Stimulated activated CD8-positive, alpha-beta memory T cell treated with anti-CD3 and anti-CD28 coated beads, Interleukin-4, amount 100 ng/mL, for 24 hours (primary cell): ENCODE measurements at places on chromosomes 11 and 22.

DNA sequence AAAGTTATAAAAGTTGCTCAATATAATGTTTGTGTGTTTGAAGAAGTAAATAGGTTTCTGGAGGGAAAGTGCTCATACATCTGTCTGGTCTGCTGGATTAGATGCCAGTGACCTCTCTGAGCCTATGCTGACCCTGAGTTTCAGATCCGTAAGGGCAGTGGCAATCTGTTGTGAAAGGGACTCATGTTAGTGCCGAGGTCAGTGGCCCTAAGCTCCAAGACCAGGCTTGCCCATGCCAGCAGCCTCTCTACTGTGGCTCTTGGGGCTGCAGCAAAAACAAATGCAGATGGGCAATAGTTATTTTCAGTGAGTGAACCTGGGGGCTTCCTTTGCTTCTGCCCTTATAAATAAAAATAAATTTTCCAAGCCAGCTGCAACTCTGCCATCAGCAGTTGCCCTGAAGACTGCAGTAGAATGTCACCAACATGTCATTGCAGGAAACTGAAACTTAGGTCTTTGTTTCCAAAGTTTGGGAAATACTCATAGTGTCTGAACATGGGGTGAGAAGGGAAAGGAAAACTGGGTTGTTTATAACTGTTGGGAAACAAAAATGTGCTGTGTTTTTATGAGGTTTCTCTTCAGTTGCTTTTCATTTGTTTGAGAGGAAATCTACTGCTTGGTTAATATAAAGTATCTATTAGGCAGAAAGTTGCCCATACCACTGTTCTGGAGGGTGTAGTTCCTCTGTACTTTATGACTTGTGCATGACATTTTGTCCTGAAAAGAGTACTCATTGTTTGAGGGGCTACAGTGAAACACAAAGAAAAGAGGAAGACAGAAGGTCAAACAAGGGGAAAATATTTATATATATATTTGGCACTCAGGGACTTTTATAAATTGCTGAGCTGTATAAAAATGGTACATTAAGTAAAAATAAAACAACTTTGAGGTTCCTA, 9.5 kb upstream of the MS4A4E start:
- DNase-seq = no peak

DNA sequence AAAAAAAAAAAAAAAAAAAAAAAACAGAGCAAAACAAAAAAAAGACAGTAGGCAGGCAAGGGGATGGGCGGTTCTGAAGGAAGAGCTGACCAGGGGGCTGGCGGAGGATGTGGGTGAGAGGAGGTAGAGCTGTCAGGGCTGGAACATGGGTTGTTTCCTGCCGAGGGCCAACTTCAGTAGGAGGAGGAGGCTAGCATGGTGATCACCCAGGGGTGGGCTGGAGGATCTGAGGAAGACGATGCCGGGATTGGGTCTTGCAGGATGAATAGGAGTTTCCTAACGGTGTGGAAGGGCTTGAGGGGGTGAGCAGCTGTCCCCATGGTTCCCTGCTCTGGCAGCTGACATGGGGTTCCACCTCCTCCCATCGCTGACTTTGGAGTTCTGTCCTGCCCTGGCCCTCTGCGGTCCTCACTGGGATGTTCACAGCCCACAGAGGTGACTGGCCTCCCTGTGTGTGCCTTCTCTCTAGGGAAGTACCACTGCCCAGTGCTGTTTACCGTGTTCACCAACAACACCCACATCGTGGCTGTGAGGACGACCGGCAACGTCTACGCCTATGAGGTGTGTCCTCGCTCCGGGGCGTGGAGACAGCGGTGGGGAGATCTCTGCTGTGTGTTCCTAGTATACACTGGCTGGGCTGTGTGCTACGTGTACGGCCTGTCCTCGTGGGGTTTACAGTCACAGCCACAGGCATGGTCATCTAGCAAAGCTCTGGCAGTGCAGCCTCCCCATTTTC, 15.2 kb downstream of the PPIL2 start:
- no peak for DNase-seq

DNA sequence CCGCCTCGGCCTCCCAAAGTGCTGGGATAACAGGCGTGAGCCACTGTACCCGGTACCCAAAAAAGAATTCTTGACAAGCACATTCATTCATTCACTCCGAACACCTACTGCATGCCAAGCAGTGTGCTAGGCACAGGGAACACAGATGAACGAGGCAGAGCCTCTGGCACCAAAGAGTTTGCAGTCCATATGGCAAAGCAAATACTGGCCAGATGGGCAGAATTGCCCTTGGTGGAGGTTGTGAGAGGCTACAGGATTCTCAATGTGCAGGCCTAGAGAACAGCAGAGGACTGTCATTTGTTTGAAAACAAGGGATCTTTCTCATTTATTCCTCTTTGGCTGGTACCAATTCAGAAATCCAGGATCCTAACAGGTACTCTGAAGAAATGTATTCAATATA, 27.5 kb upstream of the MTCH2 start:
- DNase-seq = no peak

DNA sequence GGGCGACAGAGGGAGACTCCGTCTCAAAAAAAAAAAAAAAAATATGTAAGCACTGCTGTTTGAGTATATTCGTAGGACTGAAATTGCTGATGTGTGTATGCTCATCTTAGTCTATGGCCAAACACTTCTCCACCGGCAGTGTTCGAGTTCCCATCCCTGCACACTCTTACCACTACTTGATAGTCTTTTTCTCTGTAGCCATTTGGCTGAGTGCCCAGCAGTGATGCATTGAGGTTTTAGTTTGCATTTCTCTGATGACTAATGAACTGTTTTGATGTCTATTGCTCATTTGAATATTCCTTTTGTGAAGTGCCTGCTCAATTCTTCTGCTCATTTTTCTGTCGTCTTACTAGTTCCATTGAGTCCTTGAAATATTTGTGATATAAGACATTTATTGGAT, 1.9 kb downstream of the TIRAP start:
- peak; percentile 77 for DNase-seq

GRCh38 chr22:35375031-35375430, 5.9 kb upstream of the HMOX1 start:
- DNase-seq = no peak

DNA sequence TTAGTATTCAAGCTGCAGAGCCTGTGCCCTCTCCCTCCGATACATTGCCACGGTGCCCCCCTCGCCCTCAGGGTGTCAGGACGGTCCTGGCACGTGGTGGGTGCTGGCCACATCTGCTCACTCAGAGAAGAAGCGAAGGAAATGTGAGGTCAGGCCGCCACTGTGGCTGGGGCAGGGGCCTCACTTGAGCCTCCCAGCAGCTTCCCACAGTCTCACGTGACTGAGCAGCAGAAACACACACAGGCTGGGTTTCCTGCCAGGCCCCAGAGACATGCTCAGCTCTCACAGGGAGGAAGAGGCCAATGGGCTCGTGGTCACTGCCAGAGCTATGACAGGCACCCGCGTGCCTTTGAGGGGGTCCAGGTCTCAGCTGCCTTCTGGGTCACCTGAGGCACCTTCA, 37.9 kb upstream of the PRR5 start:
- peak; percentile 50 for DNase-seq

DNA sequence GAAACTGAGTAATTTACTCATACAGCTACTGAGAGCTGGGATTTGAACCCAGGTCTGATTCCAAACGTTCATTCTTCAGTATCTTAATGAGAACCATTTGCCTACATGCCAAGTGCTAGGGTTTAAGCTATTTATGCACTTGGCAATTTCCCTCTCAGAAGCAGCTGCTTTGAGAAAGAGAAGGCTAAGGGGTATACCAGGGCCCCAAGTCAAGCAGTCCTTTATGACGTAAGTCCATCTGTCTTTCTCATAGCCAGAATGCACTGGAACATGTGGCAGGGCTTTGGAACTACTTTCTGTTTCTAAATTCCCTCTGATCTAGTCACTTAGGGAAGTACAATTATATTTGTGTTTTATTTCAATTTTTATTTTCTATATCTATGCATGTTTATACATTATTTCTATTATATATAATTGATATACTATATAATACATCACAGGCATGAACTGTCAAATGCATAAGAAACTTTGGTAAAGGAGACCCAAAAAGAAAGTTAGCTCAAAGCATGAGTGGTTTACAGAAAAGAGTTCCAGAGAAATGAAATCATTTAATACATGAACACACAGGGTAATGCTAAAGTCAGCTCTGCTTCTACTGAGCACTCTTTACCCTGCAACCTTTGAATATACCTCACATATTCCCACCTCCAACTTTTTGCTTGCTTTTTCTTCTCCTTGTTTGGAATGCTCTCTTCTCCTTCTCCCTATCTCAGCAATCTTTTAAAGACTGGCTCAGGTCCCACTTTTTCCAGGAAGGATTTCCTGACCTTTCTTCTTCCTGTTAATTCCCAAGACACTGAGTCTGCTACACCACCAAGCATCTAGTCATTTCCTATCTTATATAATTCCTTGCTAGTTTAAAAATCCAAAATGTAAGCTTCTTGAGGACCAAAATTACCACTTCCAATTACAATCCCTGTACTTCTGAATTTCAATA, 80.5 kb upstream of the GDPD4 start:
- DNase-seq = no peak

GRCh38 chr11:92739041-92739440, 230.4 kb upstream of the MTNR1B start:
- no peak for DNase-seq

GRCh38 chr11:39209981-39210380, 2249.5 kb downstream of the LRRC4C start:
- DNase-seq = no peak

GRCh38 chr11:26583550-26583949, 11.5 kb upstream of the MUC15 start:
- DNase-seq = no peak

GRCh38 chr22:49308300-49308699, 519.4 kb downstream of the BRD1 start:
- DNase-seq = no peak

- no peak for DNase-seq
Observed at GRCh38 chr11:120185706-120186455, 25.0 kb upstream of the OAF start.

- DNase-seq = no peak
Observed at GRCh38 chr11:17397311-17398002, 9.0 kb upstream of the KCNJ11 start.

DNA sequence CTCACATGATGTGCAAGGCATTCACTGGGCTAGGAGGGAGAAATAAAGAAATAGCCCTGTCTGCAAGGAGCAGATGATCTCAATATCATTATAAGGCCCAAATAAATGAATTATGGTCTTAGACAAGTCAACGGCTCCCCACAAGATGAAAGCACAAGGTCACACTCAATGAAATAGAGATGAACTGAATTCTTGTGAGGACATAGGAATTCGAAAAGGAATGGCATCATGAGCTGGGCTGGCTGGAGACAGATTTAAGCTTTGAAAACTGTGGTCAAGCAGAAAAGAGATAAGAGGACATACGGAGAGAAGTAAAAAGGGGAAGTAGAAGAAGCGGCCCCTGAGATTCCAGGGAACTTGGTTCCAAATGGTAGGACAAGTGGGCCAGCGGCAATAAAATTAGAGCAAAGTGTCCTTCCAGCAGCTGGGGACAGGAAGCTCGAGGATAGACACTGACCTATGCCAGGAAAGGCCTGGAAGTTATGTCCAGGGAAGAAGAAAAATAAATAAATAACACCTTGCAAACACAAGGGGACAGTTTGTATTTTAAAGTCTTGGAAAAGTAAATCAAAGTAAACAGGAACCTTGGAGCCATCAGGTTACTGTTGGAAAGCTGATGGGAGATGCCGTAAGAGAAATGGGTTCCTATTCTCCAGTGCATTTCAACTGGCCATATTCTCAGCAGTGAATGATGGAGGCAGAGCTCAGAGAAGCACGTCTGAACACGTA, 37.8 kb downstream of the GALNT18 start:
- no peak for DNase-seq

DNA sequence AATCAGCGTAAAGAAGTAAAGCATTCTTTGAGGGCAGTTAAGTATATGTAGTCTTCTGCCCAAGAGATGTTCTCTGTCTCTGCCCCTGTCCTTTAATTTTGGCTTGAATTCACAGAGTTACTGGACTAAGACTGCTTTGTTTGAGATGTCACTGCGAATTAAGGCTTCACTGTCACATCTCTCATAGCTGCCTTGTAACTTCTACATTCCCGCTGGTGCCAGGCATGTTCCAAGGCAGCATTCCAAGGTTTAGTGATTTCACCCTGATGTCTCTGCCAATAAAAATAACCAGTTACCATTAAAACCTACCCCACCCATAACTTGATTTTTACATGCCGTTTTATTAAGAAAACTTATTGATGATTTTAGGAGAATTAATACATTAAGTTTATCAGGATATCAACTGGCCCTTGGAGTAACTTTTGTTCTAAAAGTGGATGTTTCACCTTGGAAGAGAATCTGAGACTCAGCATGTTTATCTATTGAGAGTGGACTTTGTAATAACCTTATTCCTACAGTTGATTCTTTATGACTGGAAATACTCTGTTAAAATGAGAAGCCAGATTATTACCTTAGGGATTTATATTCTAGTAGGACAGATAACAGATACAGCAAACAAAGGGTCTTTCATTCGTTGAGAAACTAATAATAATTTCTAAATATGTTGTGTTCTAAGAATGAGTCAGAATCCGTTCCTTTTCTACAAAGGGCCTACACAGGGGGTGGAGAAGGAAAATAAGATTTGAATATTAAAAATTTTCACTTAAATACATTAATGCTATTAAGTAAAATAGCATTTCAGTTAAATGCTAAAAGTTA, 110.2 kb downstream of the UVRAG start:
- no peak for DNase-seq

GRCh38 chr11:34235189-34235588, 122.6 kb downstream of the ABTB2 start:
- DNase-seq = no peak

- no peak for DNase-seq
Observed at GRCh38 chr11:109026891-109027489, 362.1 kb downstream of the DDX10 start.

GRCh38 chr11:60844870-60845221, 2.9 kb downstream of the CCDC86 start:
- no peak for DNase-seq

DNA sequence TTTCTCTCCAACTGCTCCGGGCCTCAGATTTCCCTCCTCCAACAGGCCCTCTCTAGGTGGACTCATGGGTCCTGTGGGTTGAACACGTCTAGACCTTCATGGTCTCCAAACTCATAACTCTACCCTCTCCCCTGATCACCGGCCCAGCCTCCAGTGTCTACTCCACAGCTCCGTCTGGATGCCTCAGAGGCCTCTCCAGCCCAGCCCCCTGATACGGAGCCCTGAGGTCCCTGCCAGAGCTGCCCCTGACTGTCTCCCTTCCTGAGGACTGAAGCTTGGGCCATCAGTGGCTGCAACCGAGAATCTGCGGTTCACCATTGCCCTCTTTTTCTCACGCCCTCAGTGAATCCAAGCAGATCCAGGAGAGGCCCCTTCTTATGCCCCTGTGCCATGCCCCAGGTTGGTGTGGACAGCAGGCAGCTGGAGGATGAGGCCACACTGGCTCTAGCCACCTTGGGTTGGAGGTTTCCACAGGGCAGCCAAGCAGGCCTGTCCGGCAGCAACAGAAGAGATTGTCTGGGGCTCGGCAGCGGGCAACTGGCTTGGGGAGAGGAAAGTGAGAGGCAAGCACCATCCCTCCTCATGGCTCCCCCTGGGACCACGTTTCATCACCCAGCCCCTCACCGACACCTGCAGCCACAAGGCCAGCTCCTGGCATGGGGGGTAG, 104.6 kb upstream of the FGF3 start:
- no peak for DNase-seq
